Germinal center (tissue), 1 donor: ENCODE measurements at places on chromosomes 2 and 18.

DNA sequence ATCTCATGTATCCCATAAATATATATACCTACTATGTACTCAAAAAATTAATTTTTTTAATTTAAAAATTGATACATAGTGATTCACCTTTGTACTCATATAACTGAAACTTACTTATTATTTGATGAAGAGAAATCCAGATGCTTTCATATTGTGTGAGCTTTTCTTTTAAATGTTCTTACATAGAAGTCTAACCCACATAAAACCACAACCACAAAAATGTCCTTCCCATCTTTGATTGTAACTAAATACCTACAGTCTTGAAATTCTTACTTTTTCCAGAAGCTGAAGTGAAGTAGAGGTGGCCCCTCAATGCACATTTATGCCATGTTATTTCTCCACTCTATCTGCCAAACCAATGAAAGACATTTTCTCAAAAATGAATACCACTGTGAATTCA, 117.9 kb upstream of the COL5A2 start:
- DNase-seq: no peak

- no peak for DNase-seq
These were observed 27.1 kb upstream of the CWC22 start for GRCh38 chr2:180033993-180034894.

DNA sequence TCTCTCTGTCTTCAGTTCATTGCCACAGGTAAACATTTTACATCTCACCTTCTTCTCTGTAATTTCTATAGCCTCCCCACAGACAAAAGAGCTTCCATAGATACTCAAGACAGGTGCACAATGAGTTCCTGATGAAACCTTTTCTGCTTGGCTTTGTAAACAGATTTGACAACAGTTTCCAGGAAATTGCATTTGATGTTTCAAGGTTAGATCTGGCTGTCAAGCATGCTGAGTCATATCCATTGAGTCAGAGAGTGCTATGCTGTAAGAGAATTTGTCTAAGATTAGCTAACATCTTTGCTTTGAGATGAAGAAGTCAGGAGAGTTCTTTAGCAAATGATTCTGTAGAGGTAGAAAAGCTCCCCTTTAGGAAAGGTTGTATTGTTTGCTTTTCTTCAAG, 40.6 kb upstream of the MAP2 start:
- DNase-seq: no peak

DNA sequence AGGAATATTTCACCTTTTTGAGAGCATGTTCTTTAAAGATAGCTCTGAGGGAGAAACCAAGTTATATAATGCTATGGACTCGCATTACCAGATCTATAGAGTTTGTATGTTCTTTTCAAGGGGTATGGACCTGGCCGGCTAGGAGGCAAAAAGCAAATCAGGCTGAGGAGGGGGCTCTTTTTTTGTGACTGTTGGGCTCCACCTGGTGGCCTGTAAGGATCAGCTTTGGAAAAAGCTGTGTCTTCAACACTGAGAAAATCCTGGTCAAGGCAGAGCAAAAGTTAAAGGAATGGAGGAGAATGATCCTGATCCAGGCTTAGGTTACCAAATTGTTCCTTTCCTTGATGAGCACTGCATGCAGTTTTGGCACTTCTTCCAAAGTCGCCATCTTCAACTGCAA, 180.5 kb downstream of the DIS3L2 start:
- DNase-seq: peak; percentile 8

GRCh38 chr2:42789751-42790150, 2.6 kb downstream of the HAAO start:
- no peak for DNase-seq

DNA sequence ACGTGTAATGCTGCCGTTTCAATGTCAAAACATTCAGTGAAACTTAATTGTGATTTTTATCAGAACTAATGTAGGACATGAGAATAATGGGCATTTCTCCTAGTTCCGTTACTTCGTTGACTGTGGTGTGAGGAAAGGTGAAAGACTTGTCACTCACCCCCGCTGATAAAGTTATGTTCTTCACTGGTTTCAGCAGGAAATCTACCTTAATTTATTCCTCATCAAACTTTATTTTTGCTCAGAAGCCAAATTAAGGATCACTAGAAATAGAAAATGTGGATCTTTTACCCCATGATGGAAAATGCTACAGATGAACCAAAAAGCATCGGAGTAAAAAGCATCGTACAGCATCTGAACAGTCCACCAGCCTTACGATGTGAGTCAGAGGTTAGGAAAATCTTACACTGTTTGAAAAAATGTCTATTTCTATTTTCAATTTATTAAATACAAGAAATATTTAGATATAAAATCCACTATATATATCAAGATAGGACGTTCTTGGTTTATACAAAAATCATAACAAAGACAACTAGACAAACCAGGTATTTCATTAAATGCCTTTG, 1.0 kb upstream of the ROCK1 start:
- no peak for DNase-seq

GRCh38 chr2:62302631-62303435, 106.9 kb downstream of the B3GNT2 start:
- DNase-seq: no peak
